ENCODE measurements at places on chromosomes 3 and 15.

DNA sequence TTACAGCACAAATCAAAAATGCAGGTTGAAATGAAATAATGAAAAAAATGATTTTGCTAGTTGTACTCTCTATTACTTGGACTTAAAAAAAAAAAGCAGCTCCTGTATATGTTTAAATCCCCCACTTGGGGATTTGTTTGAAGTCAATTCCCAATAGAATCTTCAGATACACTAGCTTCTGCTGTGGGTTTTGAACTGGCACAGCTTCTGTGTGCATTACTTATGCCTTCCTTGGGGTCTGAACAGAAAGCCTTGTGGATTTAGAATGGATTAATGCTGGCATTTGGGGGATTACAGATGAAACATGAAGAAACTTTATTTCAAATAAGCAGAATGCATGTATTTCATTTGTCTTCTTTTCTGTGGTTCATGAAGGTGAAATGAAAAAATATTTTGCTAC lies 513.2 kb upstream of the TBL1XR1 start:
- no peak for DNase-seq

DNA sequence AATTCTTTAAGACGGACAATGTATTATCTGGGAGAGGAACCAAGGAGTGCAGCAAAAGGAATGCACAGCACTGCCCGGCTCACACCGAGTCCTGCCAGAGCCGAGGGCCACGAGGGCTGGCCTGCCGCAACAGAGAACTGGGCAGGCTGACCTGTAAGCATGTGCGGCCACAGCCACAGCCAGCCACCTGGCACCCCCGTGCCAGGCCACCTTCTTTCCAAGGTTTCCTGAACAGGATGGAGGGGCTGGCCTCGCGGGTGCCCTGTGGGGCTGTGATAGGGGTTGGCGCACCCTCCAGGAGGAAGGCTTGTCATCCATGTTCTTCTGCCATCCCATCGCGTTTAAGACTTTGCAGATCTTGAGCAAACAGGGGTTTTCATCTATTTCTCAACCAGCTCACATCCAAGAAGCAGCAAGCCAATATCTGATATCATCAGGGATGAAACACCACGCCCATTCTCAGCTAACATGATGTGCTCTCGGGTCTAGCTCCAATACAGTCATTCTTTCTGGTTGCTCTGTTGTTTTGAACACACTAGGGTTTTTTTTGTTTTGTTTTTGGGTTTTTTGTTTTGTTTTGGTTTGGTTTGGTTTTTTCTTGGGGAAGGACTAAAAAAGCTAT lies 10.2 kb downstream of the CA12 start:
- no peak for DNase-seq

GRCh38 chr15:39388118-39388517 lies 192.8 kb upstream of the THBS1 start:
- no peak for DNase-seq

DNA sequence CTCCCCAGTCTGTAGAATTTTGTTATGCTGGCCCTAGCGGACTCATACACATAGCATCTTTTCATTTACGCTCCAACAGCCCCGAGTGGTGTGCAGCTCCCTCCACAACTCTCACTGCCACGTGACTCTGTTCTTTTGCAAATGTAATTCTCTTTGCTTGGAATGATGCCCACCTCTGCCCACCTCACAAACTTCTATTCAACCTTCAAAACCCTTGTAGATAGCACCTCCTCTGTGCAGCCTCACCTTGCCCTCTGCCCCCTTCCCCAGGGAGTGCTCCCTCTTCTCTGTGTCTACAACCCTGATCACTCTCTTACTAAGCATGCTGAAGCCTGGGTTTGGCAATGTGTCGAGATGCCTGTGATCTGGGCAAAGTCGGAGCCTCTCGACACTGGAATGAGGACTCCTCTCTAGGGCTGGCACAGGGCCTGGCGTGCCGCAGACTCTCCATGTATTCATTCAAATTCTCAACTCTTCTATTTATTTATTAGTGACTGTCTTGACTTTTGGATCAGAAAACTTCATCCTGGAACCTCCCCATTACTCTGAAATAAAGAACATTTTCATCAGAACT lies 73.5 kb downstream of the MGLL start:
- DNase-seq = peak; percentile 56

- no peak for DNase-seq
Observed at GRCh38 chr3:127247292-127247691, 40.6 kb downstream of the PRR20G start.

DNA sequence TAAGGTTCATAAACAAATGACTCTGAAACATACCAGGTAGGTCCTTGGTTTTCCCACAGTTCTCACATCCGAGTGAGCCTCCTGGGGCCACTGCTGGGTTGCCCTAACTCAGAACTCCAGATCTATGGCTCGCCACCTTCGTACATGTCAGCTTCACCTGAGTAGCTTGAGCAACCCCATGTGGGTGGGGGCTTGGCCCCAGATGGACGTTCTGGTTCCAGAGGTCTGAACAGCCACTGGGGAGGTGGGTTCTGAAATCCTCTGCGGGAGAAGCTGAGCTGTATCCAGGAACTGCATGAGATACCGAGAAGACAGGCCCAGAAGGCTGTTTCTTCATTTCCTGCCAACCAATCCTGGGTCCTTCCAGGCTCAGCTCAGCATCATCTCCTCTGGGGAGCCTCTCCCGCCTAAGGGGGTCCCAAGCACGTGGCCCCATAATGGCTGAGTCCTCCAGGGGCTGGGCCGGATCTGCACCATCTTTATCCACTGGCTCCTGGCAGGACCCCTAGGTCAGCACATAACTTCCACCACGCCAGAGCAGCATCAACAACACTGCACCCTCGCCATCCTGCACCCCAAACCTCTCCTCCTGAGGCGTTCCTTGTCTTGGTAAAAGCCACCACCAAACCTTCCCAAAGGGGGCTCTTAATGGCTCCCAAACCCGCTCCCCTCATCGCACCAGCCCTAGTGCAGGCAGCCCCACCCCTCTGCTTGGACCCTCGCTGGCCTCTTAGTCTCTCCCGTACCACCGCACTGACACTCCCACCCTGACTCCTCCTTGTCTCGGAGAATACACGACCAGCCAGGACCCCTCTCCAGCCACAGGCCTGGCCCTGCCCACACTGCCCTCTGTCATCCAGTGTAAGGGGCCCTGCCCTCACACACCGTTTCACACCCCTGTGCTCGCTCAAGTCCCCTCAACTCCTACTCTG lies 39.8 kb downstream of the PCSK6 start:
- no peak for DNase-seq

DNA sequence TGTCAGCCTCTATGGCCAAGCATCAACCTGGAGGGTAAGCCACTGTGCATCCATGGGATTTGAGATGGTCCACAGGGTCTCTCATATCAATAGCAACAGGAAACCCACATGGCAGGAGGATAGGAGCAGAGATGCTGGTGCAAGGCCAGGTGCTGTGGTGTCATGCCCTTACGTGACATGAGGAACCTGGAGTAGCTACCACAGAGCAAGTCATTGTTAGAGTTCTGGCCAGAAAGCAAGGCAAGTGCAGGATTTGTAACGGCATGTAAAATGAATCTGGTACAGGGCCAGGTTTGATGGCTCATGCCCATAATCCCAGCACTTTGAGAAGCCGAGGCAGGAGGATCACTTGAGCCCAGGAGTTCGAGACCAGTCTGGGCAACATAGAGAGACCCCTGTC lies 14.8 kb upstream of the ZNF774 start:
- no peak for DNase-seq

DNA sequence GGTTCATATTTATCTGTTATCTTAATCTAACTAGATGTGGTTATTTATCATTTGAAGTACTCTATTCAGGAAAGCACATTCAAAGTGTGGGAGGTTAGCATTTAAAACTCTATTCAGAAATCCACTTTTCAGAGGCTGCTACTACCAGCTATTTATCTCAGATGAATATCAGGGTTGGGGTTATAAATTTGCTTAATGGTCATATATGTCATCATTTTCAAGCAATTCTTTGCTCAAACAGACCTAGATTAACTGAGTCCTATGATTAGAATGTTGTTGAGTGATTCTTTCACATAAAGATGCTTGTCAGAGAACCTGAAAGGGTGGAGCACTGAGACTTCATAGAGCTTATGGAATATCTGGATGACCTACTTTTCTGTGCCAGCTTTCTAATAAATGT lies 436.9 kb upstream of the TGFBR2 start:
- DNase-seq = no peak

- no peak for DNase-seq
Observed at GRCh38 chr3:195319060-195319459, 48.1 kb upstream of the XXYLT1 start.

GRCh38 chr3:133441867-133442270 lies 42.0 kb downstream of the BFSP2 start:
- no peak for DNase-seq

DNA sequence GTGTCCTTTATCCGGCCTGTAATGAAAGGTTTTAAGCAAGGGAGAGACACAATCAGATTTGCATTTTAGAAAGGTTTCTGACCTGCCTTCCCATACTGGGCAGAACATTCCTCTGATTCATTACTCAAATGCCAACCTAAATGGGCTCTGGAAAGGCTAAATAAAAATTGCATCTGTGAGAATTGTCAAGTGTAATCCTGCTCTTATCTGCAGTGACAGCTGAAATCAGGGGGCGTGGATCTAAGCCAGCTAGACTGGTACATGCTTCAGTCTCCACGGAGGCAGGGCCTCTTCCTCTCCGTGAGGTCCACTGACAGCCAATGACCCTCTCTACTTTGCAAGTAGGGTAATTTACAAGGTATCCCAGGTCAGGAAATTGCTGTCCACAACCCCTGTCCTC lies 32.5 kb upstream of the MINAR1 start:
- no peak for DNase-seq

DNA sequence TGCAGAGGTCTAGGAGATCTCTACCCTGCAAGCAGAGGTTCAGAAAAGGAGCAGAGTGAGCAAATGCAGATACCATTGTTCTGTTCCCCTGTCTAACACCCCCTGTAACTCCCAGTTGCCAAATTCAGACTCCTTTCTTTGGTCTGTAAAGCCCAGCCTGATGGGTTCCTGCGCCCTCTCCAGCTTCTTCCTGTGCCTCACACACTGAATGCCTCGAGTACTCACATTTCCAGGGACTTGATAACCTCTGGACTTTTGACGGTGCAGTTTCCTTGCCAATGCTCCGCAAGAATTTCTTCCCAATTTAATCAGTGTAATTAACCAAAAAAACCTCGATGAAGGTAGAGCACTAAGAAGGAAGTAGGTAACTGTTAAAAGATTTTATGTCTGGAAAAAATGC lies 19.3 kb downstream of the PDE8A start:
- DNase-seq = no peak

DNA sequence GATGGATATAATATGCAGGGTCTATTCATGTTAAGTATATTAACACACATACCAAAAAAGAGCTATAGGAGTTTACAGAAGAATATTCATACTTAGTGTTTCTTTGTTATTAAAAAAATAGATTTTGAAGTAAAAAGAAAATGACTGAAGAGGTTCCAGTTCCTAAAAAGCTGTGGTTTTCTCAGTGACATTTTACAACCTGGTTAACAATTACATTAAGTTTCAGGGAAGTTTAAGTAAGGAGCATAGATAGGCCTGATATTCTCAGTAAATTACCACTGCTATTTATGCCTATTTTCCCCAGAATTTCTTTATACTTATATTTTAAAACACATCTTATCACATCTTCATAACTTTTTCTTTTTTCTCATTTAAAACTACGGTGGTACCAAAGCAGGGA lies 43.6 kb upstream of the SPTSSB start:
- no peak for DNase-seq

- DNase-seq = no peak
Observed at GRCh38 chr3:39189150-39189958, 3.0 kb downstream of the XIRP1 start.

- DNase-seq = no peak
Observed at GRCh38 chr3:149678351-149678950, 20.6 kb upstream of the WWTR1 start.

- no peak for DNase-seq
Observed at GRCh38 chr3:186571644-186572013, 1.1 kb downstream of the DNAJB11 start.

GRCh38 chr3:47512416-47513124 lies 942 bp downstream of the ELP6 start:
- peak; percentile 21 for DNase-seq

GRCh38 chr3:37742121-37742520 lies 119.6 kb upstream of the CTDSPL start:
- DNase-seq = no peak

- no peak for DNase-seq
Observed at GRCh38 chr3:141126661-141127343, 75.7 kb downstream of the SPSB4 start.

DNA sequence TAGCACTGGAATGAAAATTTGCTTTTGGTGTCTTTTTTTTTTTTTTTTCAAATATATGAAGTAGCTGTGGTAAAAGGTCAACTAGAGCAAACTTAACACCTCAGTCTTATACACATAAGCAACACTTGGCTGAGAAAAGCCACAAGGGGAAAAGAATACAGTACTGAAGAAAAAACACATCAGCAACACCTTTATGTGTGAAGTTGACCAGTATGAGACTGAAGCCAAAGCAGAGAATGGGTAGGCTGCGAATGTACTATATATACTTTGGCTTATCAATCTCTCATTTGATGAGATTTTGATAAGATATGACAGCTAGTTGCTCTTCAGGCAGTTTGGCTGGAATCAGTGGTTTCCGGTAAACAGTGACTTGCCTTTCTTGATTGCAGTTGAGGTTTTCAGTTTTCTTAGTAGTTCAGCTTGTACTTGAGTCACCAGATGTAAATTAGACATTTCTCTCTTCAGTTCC lies 22.0 kb upstream of the ZCWPW2 start:
- no peak for DNase-seq

Measured in NCI-H2029 treated with DMSO at 0.1 percent for 48 hours (cell line).